Kidney epithelial cell (primary cell): ENCODE measurements at places on chromosomes 5 and 9. TPM values are rescaled to one million over a fixed set of nuclear protein-coding genes. Genes with fewer than 3 reads are reported as not detected.

GRCh38 chr5:3592298-3592697, 3.3 kb upstream of the IRX1 start:
- DNase-seq = no peak

- no peak for DNase-seq
These were observed 67.9 kb downstream of the SECISBP2 start for GRCh38 chr9:89386206-89386605.

The SH3GL2 gene
- total RNA-seq = 3.5 TPM in 2 replicates

The CREB3 gene
- total RNA-seq = 73.9 and 87.5 TPM in 2 replicates

The EQTN gene
- total RNA-seq = not detected in 2 replicates

- no peak for DNase-seq
These were observed 42.7 kb downstream of the ACER2 start for GRCh38 chr9:19451240-19452087.

- no peak for DNase-seq
These were observed 240.1 kb upstream of the RASA1 start for GRCh38 chr5:87027570-87027969.

DNA sequence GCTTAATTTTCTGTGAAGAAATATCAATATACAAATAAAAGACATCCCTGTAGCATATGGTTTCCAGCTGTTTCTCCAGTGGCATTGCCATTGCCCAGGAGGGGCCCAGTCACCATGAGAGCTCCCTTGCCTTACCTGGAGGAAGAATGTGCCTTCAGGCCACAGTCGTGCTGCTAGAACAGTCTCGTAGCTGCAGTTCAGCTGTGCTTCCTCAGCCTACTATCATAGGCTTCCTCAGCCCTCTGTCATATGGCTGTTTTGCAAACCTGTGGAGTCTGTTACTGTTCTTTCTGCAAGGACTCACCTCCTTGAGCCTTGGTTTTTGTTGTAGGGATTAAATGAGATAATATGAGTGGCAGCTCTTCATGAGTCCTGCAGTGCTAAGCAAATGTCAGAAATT, 67.6 kb downstream of the RCL1 start:
- DNase-seq = no peak

DNA sequence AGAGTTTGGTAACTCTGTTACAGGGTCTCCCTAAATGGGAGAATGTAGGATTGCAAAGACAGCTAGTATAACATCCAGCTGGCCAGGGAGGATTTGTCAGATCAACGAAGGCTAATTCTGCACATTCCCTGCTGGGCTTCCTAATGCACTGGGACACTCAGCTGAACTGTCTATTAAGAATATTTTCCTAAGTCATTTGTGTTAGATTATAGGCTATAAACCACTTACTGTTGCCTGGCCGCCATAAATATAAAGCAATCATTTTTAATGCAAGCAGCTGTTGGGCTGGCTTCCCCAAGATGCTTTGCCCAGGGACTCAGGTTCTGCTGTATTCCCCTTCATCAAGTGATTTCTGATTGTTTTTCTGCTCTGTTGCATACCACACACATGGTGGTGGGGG, 35.3 kb upstream of the SLIT3 start:
- no peak for DNase-seq

DNA sequence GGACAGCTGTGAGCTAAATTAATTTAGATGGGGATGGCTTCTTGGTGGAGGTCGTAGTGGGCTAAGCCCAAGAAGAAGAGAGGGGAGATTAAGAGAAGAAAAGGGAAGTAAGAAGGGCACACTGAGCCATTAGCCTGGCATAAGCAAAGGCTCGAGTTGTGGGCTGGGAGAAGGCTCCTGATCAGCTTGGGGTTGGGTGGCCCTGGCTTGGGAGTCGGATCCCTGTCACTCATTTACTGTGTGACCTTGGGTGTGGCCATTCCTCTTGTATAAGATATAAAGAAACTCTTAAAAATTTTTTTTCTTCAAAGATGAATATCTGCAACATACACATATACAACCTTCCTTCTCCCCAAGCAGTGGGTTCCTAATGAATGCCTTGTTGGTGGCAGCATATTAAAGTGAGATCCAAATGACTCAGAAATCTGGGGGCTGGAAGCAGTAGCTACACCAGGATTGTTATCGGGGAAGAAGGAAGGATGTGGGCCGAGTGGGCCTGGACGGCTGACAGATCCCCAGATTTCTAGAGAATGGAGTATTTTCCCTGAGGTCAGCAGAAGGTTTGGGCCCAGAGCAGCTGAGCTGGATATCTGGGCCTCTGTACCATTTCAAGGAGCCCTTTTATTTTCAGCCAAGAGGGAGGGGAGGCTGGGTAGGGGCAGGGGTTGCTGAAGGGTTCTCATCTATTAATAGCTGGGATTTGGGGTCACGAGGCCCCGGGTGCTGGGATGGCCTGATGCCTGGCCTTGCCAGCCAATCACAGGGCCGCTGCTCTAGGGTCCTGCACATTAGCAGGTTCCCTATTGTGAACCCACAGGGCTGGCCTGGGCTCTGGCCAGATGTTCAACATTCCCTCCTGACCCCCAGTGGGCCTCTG, 52.1 kb downstream of the PPARGC1B start:
- DNase-seq = no peak

GRCh38 chr5:24693609-24694008, 48.8 kb upstream of the CDH10 start:
- no peak for DNase-seq

The FAM200C gene
- 1.9 and 2.8 TPM in 2 replicates for total RNA-seq

DNA sequence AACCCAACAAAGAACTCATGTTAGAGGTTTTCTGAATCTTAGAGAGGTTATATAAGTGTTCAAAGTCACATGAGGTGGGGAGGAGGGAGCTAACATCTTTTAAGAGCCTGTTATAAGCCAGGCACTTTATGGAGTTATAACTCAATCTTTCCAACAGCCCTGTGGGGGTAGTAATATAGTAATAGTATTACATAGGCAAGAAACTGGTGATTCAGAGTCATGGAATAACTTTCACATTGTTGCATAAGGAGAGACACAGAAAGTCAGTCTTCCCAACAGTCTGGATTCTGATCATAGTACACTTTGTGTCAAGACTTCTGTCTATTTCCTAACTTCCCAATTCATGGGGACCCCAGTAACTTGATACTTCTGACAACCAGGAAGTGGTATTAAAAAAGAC, 89.2 kb downstream of the ACER2 start:
- DNase-seq = no peak

The MARCOL gene
- not detected in 2 replicates for total RNA-seq

- DNase-seq = no peak
These were observed 424.6 kb downstream of the CCDC171 start for GRCh38 chr9:15977438-15977837.

DNA sequence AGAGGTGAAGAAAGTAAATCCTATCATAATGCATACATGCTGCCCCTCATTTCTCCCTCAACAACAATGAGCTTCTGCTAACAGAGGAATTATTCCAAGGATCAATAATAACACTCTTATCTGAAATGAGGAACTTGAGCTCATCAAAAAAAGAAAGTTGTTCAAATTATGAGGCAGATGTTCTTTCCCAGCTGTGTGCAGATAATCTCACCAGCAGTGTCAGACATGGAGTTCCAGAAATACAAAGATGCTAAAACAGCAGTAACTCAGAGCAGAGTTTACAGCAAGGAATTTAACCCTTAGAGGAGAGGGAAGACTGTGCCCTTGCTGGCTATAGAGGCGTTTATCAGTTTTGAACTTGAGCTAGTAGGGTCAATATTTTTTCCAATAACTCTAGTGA, 153.1 kb downstream of the TRIM36 start:
- no peak for DNase-seq

The EMB gene
- 8.4 and 15.1 TPM in 2 replicates for total RNA-seq

DNA sequence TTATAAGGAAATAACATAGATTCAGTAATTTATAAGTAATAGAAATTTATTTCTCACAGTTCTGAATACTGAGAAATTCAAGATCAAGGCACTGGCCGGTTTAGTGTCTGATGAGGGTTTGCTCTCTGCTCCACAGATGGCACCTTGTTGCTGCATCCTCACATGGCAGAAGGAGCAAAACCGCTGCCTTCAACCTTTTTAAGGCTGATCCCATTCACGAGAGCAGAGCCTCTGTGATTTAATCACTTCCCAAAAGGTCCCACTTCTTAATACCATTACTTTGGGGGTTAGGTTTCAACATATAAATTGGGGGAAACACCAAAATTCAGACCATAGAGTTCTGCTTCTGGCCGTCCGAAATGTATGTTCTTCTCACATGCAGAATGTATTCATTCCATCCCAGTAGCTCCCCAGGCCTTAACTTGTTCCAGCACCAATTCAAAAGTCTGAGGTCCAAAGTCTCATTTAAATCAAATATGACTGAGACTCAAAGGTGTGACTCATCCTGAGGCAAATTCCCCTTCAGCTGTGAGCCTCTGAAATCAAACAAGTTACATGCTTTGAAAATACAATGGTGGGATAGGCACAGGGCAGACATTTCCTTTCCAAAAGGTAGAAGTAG, 30.6 kb downstream of the BAAT start:
- no peak for DNase-seq
